ENCODE measurements at places on chromosomes 1 and 21.

- DNase-seq = no peak
Measured at GRCh38 chr1:203124546-203125317, 2.8 kb upstream of the ADORA1 start.

GRCh38 chr1:40625076-40625475 lies 40.4 kb downstream of the RIMS3 start:
- no peak for DNase-seq

GRCh38 chr1:35573198-35574124 lies at the start of gene TFAP2E:
TSS of gene TFAP2E (plus strand) at chr1:35573314. CDS start at chr1:35573578, 264 bp downstream.
- no peak for DNase-seq

GRCh38 chr1:217272385-217272784 lies 358.5 kb downstream of the GPATCH2 start:
- DNase-seq = no peak

GRCh38 chr1:89686520-89686919 lies 53.6 kb downstream of the LRRC8C start:
- DNase-seq = no peak
